Stimulated activated CD4-positive, alpha-beta T cell treated with anti-CD3 and anti-CD28 coated beads, Interleukin-1b, Interleukin-23, amount 100 ng/mL, for 1 hour (primary cell): ENCODE measurements at places on chromosomes 4 and X.

- no peak for DNase-seq
Observed at GRCh38 chrX:35276115-35276514, 333.5 kb downstream of the FAM47B start.

DNA sequence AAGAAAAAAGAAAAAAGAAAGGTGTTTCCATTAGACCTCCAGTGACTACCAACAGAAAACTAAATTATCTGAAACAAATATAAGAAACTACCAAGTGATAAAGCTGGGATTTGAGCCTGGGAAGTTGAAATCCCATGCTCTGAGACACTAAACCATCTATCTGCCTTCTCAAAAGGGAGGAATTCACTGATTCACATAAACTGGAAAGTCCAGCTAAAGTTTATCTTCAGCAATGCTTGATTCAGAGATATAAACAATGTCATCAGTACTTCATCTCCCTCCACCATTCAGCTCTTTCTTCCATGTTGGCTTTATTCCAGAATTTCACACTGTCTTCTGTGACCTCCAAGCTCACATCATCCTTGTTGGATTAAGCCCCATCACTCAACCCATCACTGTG is 96.3 kb downstream of the IQCM start:
- no peak for DNase-seq

GRCh38 chrX:72041871-72042851 is 89.6 kb downstream of the RTL5 start:
- DNase-seq, result no peak

GRCh38 chr4:99661907-99662306 is 4.3 kb upstream of the C4orf54 start:
- DNase-seq, result no peak

DNA sequence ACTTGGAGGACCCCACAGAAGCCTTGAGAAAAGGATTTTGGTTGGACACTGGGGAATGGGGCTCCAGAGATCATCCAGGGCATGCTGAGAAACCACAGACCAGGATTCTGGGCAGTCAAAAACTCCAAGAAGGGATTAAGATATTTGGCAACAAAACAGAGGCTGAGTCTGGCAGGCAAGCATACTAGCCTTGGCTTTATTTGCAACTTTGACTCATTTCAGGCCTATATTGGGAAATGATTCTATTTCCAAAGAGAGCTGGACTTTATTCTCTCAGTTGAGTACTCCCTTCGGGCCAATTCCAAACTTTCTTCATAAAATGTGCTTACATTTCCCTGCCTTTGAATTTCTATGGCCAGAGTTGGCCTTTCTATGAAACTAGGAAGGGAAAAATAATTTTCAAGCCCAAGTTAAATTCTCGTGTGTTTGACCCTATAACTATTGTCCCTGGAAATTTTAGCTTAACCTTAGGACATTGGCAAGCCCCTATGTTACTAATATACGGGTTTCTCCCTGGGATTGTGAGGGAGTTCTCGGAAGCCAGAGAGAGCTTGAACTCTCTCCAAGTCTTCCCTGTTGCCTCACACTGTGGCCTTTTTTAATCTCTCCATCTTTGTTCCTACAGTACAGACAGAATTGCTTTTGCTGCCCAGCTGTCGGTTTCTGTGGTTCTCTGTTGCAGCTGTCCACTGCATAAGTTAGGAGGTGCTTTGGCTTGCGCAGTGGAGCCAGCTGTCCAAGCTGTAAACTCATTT is 112.6 kb upstream of the FAM9A start:
- DNase-seq, result no peak

DNA sequence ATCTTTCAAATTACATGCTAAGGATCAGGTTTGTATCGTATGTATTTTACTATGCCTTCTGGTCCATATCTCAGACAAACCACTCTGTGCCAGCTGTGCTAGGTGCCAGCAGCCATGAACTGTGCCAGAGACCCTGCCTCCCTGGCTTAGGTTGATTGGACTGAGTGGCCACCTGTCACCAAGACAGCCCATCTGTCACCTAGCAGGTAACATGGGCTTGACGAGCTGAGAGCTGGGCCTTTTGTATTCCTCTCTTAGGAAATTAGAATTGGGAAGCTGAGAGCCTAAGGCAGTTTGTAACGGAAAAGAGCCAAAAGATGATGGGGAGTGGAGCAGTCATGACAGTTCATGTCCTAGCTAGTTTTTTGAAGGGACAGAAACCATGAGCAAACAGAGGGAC is 42.5 kb downstream of the TMEM164 start:
- DNase-seq, result no peak

- DNase-seq, result no peak
Observed at GRCh38 chrX:39704590-39704989, 393.2 kb downstream of the BCOR start.

- no peak for DNase-seq
Observed at GRCh38 chrX:30975467-30975866, 86.4 kb upstream of the TAB3 start.

DNA sequence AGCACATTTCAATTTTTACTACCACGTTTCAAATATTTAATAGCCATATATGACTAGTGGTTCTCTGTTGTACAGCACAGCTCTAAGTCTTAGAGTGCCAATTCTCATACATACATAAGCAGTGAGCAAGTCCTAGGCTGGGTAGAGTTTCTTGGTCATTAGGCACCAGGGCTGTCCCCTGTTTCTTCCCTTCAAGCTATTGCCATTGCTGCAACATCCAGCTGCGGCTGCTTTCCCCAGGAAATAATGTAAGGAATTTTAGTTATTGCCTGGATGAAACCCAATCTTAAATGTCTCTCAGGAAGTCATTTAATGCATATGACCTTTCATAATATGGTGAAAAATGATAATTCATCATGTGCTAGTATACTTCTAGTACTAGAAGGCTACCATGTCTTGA is 74.1 kb upstream of the PPP3CA start:
- DNase-seq, result no peak

DNA sequence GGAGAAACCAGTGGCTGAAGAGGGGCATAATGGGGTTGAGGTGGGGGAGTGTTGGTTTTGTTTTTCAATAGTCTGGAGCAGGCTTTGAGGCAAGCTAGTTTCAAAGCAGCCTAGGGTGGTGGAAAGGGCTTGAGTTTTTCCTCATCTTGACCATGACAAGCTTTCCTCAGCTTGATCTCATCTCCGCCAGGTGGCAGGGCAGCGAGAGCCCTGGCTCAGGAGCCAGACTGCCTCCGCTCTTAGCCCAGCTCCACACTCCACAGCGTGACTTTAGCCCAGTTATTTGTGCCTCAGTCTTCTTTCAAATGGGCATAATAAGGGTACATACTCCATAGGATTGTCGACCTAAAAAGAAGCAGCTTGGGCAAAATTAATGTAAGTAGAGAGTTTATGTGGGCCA is 29.9 kb upstream of the SOWAHD start:
- no peak for DNase-seq

GRCh38 chr4:43132010-43132582 is 239.6 kb downstream of the GRXCR1 start:
- no peak for DNase-seq

DNA sequence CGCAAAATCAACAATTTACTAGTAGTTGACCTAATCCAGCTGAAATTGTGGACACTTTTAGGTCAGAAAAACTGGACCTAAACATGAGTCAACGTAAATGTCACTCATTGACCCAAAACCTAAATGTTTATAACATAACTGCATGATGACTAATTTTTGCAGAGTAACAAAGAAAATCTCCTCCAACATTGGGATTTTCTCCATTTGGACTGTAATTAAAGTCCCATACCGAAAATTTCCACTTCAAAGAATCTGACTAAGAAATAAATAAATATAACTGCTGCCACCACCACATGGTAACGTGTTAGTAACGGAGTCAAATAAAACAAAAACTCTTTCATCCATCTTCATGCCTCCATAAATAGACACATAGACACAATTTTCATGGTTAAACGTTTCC is 1.9 kb downstream of the ADGRA3 start:
- DNase-seq, result no peak

DNA sequence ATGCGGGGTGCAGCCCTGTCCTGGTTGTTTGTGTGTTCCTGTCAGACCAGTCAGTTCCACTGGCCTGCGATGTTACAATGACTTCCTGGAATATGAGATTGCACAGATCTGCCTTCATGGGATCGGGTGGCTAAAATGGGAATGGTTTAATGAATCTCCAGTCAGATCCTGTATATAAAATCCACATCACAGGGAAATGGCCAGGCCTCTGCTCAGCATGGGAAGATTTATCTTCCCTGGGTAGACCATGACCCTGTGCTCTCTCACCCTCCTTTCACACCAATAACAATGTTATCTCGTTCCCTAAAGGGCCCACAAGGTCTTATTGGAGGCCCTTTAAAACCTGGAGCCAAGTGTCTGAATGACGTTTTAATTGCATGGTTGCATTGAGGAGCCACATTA is 307.4 kb downstream of the RAB28 start:
- DNase-seq, result no peak

DNA sequence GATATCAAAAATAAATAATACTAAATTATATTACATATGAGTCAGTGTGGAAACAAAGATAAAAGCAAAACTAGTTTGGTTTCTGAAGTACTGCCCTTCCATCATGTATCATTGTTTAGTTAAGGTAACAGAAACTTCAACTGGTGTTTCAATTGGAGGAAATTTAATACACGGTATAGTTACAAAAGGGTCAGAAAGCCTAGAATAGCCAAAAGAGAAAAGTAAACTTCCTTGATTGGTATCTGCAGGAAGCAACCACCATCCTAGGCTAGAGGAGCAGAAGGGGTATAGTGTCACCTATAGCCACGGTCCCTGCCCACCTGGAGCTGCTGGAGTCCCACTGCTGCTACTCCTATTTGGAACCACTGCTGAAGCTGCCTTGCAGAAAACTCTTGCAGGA is 185.6 kb downstream of the SLC7A11 start:
- DNase-seq, result no peak

DNA sequence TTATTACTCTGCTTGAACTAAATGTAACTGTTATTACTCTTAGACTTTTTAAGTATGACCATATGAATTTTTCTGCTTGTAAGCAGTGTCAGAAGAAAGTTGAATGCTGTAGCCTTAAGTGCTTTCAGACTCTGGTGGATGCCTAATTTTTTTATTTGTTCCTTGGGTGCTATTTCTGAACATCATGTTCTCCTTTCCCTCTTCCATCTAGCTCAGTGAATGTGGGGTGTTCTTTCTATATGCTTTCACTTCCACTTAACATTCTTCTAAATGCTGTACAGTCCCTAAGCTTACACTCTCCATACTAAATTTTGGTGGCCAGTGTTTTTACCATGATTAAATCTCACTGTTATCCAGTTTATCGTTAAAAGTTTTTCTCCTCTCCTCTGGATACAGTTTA is 3.6 kb downstream of the DCK start:
- DNase-seq, result no peak

DNA sequence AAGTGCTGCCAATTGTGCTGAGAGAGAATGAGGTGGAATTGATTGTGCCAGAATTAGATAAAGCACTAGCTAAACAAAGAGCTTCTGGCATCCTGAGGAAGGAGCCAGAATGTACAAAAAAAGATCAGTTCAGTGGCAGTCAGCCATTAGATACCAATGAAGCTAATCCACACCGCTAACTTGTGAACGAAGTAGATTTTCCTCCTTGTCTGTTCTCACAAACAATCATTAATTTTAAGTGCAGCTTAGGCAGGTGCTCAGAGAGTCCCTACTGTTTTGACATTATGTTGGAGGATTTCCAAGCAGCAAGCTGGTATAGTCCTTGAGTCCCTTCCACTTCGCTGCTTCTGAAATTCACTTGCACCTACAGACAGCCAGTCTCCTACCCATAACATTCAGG is 617.4 kb downstream of the CENPC start:
- no peak for DNase-seq

DNA sequence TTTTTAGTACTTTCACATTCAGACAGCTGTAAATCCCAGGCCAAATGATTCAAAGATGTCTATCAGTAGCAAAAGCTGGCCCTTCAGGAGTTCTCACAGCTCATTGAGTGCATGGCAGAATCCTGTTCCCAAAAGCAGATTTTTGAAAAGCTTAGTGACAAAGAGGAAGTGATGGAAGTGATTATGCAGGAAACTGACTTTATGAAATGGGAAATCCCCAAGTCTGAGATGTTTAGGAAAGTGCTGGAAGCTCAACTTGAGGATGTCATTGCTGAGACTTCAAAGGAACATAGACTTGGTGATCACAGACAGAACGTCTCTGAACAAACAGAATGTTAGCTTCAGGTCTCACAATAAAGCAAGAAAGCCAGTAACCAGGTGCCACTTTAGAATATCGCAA is 51.0 kb upstream of the CFAP47 start:
- DNase-seq, result no peak

DNA sequence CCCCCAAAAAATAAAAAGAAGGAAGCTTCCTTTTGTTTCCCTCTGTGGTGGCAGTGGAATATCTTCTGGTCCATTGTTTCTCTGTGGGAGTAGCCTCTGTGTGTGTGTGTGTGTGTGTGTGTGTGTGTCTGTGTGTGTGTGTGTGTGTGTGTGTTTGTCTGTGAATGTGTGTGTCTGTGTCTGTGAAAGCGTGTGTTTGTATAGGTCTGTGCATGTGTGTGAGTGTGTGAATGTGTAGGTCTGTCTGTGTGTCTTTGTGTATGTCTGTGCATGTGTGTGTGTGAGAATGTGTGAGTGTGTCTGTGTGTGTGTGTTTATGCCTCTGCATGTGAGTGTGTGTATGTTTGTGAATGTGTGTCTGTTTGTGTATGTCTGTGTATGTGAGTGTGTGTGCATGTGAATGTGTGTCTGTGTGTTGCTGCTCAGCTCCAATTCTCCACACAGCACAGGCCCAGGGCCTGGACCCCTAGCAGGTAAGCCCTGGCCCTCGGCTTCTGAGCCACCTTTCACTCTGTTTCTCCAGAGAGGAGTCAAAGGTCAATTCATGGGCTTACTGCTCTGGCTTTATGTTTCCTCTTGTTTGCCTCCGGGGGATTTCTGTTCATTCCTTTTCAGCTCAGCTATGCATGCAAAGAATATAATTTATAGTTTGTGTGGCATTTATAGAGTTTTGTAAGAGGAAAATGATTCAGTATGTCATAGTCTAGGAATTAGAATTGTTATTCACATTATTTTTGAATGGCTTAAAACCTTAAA is 89.8 kb downstream of the UCHL1 start:
- no peak for DNase-seq

DNA sequence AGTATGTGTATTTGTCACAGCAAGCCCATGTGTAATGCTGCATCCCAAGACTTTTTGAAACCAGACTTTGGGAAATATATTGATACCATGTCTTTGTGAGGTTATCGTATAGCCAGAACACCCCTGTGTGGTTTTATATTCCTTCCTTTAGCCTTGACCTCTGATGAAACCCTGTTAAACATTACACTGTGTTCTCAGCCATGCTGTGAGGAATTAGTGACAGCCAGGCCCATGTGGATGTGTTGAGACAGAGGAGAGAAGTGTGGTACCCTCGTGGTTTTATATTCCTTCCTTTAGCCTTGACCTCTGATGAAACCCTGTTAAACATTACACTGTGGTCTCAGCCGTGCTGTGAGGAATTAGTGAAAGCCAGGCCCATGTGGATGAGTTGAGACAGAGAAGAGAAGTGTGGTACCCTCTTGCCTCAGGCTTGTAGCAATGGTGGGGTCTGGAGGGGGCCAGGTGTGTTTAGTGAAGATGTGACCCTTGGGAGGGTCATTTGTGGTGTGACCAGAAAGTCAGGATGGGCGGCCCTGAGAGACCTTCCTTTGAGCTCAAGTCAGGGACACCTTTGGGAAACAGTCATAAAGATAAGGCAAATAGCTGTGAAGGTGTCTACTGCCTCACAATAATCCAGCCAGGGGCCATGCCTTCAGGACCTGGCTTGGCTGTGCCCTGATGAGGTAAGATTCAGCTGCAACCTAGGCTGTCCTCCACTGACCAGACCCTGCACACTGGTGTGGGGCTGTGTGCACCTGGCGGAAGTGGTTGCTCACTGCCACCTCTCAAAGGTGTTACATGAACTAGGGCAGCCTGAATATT is 110.0 kb downstream of the IRF2 start:
- DNase-seq, result no peak
